ENCODE measurements at places on chromosomes 5 and 9.

- no peak for DNase-seq
Observed at GRCh38 chr5:138623053-138623452, 47.9 kb upstream of the HSPA9 start.

DNA sequence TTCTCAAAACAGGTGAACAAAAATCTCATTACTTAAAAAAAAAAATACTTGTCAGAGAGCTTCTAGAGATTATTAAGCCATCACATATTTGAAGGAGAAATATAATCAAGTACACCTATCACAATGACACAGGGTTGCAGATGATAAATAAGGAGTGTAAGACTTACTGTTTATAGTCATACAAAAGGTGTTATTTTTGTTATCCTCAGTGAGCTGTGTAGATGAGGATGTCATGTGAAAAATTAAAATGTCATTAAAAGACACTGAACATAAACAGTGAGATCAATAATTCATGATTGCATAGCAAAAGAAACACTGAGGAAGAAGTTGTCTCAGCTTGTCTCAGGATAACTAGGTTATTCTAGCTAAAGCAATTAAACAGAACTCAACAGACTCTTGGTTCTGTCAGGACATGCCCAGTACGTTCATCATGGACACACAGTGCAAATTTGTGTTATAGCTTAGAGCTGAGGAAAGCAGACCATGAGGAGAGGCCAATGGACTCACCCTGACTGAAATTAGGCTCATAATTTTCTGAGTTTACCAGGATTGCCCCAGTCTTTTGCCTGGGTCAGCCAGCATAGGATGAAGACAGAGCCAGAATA lies 1162.6 kb upstream of the C9orf72 start:
- peak; percentile 38 for DNase-seq

- DNase-seq: no peak
Observed at GRCh38 chr5:80920333-80920732, 39.8 kb upstream of the RASGRF2 start.

- no peak for DNase-seq
Observed at GRCh38 chr5:14327624-14328023, 184.5 kb downstream of the TRIO start.

DNA sequence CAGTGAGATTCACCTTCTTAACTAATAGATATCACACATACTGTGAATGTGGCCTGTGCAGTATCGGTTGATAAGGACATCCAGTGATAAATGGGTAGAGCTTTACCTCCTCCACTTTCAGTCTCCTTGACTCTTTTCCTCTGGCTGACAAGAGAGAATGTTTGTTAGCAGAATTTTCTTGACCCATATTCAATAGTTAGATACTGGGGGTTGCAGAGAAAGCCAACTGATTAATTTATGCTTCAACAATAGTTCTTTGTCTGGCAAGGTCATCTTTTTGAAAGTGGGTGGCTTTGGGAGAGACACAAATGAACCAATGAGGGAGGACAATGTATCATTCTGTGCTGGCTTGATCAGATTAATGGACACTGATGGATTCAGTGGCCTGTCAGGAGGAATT lies 30.3 kb downstream of the TTC23L start:
- DNase-seq: no peak

DNA sequence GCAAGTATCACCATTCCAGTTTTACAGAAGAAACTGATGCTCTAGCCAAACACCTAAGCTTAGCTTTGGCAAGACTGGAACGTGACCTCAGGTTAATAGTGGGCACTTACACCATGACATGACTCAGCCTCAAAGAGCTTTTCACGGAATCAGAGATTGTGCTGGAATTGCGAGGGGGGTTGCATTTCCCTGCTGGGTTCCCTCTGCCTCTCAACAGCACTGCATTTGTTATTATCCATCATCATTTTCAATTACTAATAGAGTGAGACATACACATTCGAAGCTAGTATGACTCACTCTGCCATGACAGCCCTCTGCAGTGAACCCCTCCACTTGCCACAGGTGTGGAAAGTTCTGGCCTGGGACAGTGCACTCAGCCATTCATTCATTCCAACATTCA lies 8.0 kb downstream of the SPOCK1 start:
- DNase-seq: no peak

GRCh38 chr9:94010980-94011533 lies 55.9 kb upstream of the BARX1 start:
- DNase-seq: no peak

DNA sequence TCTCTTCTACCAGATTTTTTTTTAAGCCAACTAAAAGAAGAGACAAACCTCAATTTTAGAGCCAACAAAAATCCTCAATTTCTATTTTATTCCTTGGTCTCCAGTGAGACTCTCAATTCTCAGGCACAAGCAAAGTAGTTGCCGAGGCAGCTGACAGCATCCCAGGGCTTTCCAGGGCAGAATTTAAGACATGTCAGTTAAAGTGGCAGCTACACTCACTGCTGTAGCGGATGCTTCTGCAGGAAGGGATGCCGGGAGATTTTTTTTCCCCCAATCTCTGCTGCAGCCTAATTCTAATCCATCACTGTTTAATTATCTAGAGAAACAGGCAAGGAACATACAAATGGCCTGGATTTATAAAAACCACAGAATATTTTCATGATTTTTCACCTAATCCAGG lies 57.0 kb downstream of the TTC39B start:
- DNase-seq: no peak

- DNase-seq: no peak
Observed at GRCh38 chr9:88979021-88979420, 12.2 kb upstream of the S1PR3 start.

DNA sequence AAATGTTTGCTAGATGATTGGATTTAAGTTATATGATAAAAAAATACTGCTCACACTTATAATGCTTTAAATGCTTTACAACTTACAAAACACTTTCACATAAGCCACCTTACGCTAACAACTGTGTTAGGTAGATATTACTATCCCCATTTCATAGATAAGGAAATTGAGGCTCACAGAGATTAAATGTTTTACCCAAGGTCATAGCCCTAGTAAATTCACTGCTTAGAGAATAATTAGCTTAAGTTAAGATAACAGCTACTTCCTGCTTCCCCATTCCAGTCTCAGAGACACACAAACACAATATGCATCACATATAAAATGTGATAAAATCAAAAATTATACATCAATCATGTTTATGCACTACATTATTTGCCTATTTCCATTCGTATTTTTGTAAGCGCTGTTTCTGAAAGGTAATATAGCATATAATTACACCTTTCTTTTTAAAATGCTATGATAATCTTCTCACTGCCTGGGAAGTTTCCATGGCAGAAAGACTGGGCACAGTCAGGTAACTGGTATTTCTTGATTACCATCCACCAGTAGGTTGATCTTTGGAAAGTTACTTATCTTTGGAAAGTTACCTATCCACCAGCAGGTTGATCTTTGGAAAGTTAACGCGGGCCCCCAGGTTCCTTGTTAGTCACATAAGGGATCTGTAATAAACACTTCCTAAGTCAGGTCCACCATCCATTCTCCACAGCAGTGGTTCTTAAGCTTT lies 101.1 kb downstream of the NFIB start:
- no peak for DNase-seq

- no peak for DNase-seq
Observed at GRCh38 chr5:110087829-110088228, 398.1 kb downstream of the MAN2A1 start.

DNA sequence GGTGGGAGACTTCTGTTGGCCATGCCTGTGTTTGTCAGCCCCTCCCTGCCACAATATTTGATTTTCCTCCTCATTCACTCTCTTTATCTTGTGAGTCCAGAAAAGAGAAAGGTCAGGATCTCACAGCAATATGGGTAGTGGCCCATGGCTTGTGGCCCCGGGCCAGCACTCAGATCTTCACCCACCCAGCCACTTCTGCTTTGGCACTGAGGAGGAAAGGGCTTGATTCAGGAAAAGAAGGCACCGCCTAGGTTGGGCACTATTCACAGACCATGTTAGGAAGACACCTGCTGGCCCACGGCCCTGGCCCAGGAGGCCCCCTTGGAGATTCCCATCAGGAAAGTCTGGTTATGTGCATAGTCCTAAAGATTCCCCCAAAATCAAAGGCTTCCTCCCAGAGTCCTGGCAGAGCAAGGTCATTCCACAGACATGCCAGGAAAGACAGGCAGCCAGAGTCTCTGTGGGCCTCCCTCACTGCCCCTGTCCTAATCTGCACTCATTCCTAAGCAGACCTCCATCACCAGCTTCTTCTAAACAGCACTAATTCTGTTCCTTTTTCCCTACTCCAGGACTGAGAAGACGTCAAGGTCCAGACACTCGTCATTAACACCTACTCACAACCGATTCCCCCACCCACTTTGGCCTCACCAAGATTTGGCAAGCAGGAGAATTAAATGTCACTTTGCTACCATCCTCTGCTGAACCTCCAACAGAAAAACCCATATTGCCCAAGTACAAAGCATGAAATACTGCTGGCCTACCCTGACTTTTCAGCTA lies 179.3 kb downstream of the DEPDC1B start:
- DNase-seq: no peak

DNA sequence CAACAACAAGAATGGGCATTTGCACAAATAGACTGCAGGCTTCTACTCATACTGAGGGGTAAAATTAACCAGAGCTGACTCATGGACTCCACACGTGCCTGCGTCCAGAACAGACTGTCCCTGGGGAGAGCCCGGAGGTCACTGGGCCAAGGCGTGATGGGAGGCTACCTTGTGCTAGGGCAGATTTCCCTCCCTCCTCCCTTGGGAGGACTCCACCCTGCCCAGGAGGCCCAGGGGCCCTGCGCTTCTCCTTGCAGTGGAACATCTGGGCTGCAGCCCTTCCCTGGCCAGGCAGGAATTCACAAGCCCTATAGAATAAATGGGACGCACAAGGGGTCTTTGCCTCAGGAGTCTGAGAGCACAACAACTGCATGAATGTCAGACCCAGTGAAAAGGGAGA lies 35.6 kb downstream of the IRX2 start:
- no peak for DNase-seq

- no peak for DNase-seq
Observed at GRCh38 chr5:23305055-23305454, 202.4 kb upstream of the PRDM9 start.

DNA sequence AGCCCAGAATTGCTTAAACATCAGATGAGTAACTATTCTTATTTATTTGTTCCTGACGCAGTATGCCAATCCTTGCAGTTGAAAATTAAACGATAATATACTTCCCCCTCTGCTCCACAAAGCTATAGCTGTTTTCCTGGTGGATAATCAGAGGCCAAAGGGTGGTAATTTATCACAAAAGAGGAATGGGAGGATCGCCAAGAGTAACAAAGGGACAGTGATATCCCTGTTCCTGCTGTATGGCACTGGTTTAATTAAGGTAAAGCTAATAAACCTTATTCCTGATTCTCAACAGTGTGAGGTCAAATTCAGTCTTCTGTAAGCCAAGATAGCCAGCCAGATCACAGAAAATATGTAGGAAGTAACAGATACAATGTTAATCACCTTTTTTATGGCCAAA lies 33.4 kb upstream of the PTGER4 start:
- no peak for DNase-seq

GRCh38 chr5:149114403-149115312 lies 26.6 kb upstream of the ABLIM3 start:
- DNase-seq: peak; percentile 36

DNA sequence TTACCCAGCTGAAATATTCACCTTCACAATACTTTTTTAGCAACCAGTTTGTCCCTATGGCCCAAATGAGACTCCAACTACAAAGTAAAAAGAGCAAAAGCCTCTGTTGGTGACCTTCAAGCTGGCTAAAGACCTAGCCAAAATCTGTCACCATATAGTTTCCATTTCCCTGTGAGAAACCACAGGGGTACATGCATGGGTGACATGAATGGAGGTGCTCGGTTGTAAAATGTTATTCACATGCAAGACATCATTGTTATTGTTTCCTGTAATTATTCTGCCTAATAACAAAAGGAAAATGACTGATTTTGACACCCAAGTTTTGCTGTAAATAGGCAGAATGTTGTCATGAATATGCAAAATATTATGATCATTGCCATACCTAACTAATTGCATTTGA lies 285.3 kb downstream of the ZNF608 start:
- peak; percentile 12 for DNase-seq

GRCh38 chr5:61817472-61818326 lies 485.6 kb downstream of the ZSWIM6 start:
- DNase-seq: peak; percentile 44

- no peak for DNase-seq
Observed at GRCh38 chr9:91889161-91889911, 60.7 kb downstream of the ROR2 start.

GRCh38 chr9:123411636-123412035 lies 55.6 kb downstream of the CRB2 start:
- no peak for DNase-seq

- no peak for DNase-seq
Observed at GRCh38 chr9:106883626-106884190, 20.7 kb downstream of the ZNF462 start.

GRCh38 chr5:135440916-135441315 lies 6.2 kb downstream of the DCANP1 start:
- no peak for DNase-seq

GRCh38 chr5:126953640-126954039 lies 76.7 kb downstream of the MARCHF3 start:
- DNase-seq: no peak

- no peak for DNase-seq
Observed at GRCh38 chr9:120514405-120514804, 65.6 kb downstream of the CDK5RAP2 start.

GRCh38 chr5:91219091-91219802 lies 163.9 kb downstream of the ARRDC3 start:
- no peak for DNase-seq

DNA sequence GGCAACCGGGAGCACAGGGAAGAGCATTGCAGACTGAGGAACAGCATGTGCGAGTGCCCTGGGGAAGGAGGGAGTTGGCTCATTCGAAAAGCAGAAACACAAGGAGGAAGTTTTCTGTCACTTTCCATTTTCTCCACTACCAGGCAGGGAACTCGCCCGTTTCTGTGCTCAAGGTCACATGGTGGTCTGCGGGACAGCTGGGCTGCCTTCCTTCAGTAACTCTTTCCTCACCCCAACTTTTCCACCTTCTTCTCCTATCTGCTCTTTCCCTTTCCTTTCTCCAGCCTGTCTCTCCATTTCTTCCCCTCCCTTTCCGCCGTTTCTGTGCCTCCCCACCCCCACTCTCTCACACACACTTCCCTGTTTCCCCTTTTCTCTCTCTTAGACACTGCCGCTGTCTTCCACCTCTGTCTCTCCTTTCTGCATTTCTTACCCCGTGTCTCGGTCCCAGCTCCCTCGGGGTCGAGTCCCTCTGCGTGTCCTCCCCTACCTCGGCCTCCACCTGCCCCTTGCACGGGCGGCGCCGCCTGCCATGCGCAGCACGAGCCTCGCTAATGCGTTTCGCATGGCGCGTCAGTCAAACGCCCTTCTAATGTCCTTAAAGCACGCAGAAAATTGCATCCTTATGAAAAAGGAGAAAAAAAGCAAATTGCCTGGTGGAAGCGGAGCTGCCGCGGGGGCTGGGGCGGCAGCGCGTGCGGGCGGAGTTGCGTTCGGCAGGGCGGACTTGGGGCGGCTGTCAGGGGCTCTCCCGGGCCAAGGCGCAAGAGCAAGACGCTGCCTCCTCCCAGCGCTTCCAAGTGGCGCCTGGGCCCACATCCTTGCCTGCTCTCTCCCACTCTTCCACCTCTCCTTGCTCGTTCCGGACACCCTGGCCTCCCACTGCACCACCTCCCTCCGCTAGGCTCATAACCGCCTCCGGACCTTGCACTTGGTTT lies 9.5 kb downstream of the BARX1 start:
- no peak for DNase-seq

GRCh38 chr9:121958530-121958929 lies 134.6 kb downstream of the TTLL11 start:
- no peak for DNase-seq

GRCh38 chr5:91384671-91385430 lies 1.7 kb upstream of the ARRDC3 start:
- peak; percentile 92 for DNase-seq

GRCh38 chr9:110065532-110065931 lies 142.4 kb downstream of the C9orf152 start:
- DNase-seq: no peak
